ENCODE measurements at places on chromosomes 3 and 15.

DNA sequence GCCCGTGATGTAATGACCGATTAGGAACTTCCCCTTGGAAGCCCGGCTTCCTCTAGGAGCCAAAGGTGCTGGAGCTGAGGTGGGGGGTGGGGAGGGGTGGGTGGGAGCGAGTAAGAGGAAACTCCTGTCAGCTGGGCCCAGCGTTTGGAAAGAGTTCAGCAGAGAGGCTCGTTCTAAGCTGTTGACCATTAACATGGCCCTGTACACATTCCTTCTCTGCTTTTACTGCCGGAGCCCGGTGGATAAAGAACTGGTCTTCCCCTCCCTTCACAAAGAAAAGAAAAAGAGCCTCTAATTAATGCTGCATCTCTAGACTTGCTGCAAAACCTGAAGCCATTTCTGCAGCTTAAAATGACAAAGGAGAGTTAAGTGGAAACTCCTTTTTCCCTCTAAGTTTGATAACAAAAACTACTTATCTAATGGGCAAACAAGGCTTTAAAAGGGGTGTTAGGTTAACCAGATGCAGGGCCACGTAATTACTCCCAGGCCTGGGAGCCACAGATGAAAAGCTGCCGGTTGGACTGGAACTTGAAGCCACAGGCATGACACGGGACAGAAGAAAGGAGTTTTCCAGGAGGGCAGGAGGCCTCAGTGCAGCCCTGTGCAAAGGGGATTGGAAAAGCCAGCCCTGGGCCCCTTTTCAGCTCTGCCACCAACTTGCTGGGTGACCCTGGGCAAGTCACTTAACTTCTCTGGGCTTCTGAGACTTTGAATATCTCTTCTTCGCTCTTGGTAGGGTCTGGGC is 71.3 kb downstream of the SMAD6 start:
- DNase-seq, result peak; percentile 64

DNA sequence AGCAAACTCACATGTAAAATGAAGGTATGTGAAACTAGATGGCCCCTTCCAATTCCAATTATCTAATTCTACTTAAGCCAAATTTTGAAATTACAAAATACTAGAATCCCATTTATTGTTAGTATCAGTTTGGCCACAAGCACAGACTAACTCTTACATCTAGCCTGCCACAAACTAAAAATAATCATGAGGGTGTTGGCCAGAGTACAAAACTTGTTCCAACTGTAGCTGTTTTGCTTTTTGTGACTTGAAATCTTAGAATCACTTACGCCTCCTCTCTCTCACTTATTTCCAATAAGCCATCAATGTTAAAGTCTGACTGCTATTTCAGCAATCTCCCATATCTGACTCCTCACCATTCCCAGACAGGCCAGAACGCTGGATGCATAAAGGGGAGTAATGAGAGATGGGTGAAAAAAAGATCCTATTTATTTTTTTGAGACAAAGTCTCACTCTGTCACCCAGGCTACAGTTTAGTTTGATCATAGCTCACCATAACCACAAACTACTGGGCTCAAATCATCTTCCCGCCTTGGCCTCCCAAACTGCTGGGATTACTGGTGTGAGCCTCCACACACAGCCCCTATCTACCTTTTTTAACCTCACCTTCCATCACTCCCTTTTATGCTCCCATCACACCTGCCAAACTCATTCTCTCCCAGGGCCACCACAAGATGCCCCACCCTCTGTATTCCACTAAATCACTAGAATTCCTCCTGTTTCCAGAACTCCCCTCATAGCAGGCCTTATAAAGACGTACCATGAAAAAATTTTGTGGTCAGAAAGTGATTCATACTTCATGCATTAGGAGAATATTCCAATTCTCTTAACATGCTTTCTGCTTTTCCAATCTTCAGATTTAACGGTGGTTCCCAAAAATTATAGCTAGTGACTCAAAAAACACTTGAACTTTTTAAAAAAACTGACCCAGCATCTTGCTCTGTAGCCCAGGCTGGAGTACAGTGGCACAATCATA is 36.5 kb downstream of the ATOSA start:
- peak; percentile 39 for DNase-seq

DNA sequence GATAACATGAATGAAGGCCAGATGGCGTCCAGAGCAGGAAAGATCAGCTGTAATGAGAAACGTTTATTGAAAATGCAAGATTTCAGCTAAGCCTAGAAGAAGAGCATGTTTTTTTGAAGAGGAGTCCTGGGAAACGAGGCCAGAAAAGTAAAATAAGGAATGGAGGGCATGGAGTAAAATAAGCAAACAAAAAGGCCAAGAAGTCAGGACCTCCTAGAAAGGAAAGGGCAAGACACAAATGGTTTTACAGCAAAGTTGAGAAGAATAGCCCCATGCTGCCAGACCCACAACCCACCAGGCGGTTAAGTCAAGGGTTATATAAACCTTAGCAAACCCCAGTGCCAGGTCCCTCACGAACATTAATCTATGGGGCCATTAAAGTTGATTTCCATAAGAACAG is 30.5 kb downstream of the LRIG1 start:
- no peak for DNase-seq

DNA sequence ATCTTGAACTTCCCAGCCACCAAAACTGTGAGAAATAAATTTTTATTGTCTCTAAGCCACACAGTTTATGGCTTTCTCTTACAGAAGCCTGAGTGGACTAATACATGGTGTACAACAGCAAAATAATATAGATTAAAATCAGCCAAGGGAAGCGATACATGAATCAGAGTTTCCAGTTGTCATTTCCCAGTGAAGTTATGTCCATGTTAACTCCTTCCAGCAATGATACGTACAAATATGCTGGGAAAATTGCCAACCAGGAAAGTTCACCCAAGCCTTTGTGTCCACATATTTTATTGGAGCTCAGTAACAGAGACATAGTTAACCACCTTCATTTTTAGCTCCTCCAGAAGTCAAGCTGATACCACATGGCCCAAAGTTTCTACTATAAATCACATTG is 280.9 kb upstream of the KCNMB2 start:
- DNase-seq, result peak; percentile 95

DNA sequence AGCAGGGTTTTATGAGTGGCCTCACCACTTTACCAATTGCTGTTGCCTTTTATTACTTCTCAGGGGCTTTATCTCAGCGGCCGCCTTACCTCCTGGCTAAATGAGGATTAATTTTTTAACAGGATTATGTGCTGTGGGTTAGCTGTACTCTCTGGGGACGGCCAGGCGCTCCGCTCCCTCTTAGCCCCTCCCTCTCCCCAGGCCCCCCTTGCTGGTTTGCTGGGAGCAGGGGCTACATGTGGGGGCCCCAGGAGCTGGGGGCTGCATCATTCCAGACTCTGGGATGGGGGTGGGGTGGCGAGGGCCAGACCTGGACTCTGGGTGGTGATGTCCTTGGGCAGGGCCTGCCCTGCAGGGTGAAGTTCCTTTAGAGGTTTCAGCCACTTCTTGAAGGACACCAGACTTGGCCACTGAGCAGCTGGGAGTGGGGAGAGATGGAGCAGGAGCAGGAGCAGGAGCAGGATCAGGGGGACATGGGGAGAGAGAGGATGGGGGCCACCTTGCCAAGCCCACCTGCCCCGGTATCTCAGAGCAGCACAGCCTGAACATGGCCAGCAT is 196.1 kb downstream of the GOLGA6L6 start:
- DNase-seq, result no peak

- no peak for DNase-seq
Observed at GRCh38 chr3:132592216-132592615, 4.9 kb upstream of the ACKR4 start.

- DNase-seq, result no peak
Observed at GRCh38 chr3:69749461-69749860, 10.2 kb downstream of the MITF start.

DNA sequence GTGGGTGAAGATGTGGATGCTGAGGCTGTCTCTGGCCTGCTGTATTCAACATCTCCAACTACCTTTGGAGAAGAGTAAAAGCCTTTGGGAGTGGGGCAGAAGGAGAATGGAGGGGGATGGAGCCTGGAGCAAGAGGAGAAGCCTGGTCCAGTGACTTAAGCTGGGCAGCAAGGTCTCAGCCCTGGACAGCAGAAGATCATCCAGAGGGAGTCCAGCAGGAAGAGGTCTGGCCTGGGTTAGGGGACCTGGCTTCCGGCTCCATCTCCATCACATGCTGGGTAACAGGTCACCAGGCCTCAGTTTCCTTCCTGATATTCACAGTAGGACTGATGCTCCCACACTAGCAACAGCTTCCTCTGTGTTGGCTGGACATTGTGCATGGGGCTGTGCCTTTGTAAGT is 3.8 kb upstream of the ISL2 start:
- DNase-seq, result no peak

- DNase-seq, result peak; percentile 8
Observed at GRCh38 chr3:14879211-14879874, 60.6 kb downstream of the FGD5 start.

DNA sequence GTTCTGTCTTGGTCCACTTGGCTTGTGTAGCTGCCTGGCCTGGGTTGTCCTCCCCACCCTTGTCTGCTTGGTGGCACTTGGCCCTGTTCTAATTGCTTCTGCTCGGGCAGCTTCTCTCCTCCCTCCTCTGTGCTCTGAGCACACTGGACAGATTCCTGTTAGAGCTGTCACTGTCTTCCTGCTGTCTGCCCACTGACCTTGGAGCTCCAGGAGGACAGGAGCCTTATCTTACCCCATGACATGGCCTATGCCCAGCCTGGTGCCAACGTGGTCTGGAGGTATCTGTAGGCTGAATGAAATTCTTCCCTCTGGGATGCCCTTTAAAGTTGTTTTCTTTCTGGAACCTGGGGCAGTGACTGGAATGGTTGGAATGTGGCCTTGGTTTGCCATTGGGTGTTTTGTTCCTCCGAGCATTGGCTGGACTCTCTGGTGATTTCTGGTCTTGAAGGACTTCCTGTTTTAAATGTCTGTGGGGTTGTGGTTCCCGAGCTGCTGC is 94.1 kb downstream of the FAM43A start:
- DNase-seq, result no peak

DNA sequence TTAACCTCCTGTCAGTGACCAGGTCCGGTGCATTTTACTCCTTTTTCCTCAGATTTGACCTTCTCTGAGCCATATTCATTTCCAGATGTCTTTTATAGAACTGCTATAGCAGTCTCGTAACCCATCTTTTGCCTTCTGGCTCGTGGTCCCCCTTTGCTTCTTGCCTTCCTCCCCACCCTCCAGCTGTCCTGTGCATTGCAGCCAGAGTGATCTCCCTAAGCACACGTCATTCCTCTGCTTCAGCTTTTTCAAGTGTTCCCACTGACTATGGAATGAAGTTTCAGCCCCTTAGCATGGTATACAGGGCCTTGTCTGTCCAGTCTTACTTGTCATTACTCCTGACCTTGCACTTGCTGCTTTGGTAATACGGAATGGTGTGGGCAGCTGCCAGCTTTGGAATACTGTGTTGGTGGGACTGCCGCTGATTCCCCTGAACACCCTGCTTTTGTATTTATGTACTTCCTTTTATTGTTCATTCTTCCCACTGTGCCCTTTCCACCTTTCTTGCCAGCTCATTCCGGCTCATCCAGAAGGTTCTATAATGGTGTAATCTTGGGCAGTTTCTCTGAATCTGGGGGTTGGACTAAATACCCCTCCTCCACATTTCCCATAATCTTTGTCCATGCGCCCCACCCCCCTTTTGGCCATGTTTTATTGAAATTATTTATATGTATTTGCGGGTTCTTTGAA is 38.9 kb downstream of the SLC25A26 start:
- peak; percentile 29 for DNase-seq

GRCh38 chr3:145145461-145145860 is 1015.5 kb downstream of the PLOD2 start:
- peak; percentile 4 for DNase-seq

- DNase-seq, result peak; percentile 69
Observed at GRCh38 chr3:1183320-1184048, 90.7 kb downstream of the CNTN6 start.

- DNase-seq, result no peak
Observed at GRCh38 chr3:61141697-61142096, 109.6 kb downstream of the FHIT start.

GRCh38 chr15:81784751-81785150 is 261.1 kb downstream of the MEX3B start:
- DNase-seq, result no peak

DNA sequence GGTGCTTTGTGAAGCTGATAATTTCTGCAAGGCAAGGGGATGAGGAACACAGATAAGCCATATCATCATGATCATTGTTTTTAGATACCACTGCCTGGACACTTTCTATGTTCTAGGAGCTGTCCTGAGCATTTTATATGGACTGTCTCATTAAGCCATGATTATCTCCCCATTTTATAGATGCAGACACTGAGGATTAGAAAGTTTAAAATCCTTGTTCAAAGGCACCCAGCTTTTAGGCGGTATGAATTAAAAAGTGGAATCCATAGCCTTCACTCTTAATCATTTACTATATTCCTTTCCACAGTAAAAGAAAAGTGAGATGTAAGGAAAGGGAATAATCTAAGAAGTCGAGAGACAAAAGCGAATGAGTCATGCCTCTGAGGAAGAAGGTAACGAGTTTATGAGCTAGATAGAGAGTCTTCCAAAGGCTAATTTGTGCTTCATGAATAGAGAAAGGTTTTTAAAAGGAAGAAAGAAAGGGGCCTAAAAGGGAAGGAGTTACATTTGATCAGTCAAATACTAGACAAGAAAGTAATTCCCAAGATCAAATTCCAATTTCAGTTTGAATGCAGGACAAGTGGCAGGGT is 856.0 kb downstream of the FHIT start:
- no peak for DNase-seq

DNA sequence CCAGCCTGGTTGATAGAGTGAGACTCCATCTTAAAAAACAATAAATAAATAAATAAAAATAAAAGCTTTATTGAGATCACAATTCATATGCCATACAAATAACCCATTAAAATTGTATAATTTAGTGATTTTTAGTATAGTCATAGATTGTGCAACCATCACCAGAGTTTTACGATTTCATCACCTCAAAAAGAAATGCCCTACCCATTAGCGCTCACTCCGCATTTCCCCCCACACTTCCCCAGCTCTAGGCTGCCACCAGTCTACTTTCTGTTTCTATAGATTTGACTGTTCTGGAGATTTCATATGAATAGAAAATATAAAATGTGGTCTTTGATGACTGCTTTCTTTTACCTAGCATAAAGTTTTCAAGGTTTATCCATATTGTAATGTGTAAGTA is 57.0 kb downstream of the ARHGEF26 start:
- DNase-seq, result peak; percentile 11

- no peak for DNase-seq
Observed at GRCh38 chr3:98824256-98824655, 61.1 kb downstream of the ST3GAL6 start.

- no peak for DNase-seq
Observed at GRCh38 chr3:128247666-128248409, 94.6 kb downstream of the EEFSEC start.

- no peak for DNase-seq
Observed at GRCh38 chr3:195236076-195236798, 34.7 kb downstream of the XXYLT1 start.

- DNase-seq, result no peak
Observed at GRCh38 chr15:28902856-28903255, 17.1 kb downstream of the APBA2 start.

DNA sequence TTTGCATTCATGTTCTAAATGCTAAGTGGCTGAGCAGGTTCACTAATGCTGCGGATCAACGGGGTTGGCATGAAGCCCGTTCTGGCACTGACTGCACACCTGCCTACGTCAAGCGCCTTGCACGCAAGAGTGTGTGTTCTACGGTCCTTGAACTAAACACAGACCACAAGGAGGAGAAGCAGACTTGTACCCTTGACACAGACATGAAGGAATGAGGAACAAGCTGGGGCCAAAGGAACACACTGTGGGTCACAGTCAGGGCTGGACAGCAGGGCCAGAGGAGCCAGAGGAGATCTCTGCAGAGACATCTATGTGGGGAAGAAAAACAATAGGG is 48.0 kb upstream of the LDHAL6B start:
- DNase-seq, result no peak

All from fibroblast of pulmonary artery (primary cell).